Ovary (tissue), 10 donors: ENCODE measurements at places on chromosomes 2 and 18. TPM values are rescaled to one million over a fixed set of nuclear protein-coding genes. Genes with fewer than 3 reads are reported as not detected.

GRCh38 chr2:42169100-42169873 is at the start of gene EML4:
Gene EML4 (plus strand): TSS chr2:42169353. CDS start chr2:42169612, 259 bp downstream.
- no peaks in the 10 kb centered on the region for H3K36me3 ChIP-seq
- H3K27ac ChIP-seq, result peak within 1 kb of the TSS; percentile 84
- H3K4me3 ChIP-seq, result peak within 1 kb of the TSS; percentile 80

Gene CAPN13
- total RNA-seq, result not detected

DNA sequence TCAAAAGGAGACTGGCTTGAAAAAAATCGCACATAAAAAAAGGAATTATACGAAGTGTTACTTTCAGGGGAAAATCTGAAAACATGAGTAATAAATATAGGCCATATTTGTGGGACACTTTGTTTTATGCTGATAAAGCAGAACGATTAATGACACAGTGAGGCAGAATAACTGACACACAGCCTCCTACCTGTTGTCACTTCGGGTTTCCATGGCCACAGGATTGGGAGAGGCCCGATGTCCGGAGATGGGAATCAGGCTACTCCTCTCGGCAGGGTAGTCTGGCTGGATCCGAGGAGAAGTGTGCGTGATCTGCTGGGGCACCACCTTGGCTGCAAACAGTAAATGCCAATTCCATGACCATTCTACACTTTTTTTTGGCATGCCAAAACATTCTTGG is 31.7 kb downstream of the SAP130 start:
- H3K4me3 ChIP-seq, result no peak overlapping the region
- H3K4me1 ChIP-seq, result peaks cover 4% of the 10 kb centered on the region
- no peaks in the 10 kb centered on the region for H3K27me3 ChIP-seq

Gene EN1
- not detected for total RNA-seq

DNA sequence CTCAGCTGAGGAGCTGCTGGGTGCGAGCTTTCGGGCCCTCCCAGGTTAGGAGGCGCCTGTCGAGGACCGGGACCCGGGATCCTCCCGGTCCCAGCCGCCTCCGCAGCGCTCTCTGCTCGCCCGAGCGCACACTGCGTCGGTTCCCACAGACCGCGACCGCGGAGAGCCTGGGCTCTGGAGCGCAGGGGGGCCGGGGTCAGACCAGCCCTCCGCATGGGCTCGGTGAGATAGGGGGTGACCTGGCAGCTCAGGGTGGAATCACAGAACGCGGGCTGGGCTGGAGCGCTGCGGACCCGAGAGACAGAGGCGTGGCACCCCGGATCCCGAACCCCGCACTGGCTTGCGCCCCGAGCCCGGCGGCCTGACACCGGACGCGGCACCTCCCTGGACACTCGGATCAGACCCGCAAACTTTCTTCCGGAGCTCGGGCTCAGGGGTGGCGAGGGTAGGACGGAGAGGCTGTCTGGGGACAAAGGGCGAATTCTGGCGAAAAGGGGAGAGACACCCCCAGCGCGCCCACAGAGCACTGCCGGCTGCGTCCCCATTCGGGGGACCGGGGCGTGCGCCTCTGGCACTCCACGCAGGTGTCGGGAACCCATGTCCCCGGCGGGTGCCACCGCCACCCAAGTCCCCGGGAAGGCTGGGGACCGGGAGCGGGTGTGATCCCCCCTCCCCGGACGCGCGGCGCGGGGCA is 612 bp downstream of the DIPK1C start:
- H3K4me3 ChIP-seq, result no peak overlapping the region
- H3K36me3 ChIP-seq, result no peaks in the 10 kb centered on the region
- no peak overlapping the region for H3K27ac ChIP-seq
- no peak for DNase-seq
- H3K27me3 ChIP-seq, result no peaks in the 10 kb centered on the region
